Mesendoderm (in vitro differentiated cells): ENCODE measurements at places on chromosomes 4 and X.

GRCh38 chrX:20418379-20419150 lies 151.9 kb upstream of the RPS6KA3 start:
- DNase-seq, result no peak
- no peak overlapping the region for H3K27ac ChIP-seq

- no peak overlapping the region for H3K27ac ChIP-seq
- no peaks in the 10 kb centered on the region for H3K4me1 ChIP-seq
- no peaks in the 10 kb centered on the region for H3K36me3 ChIP-seq
- H3K4me3 ChIP-seq, result no peak overlapping the region
- no peak for DNase-seq
Measured at GRCh38 chrX:9196961-9197640, 163.2 kb upstream of the FAM9B start.

DNA sequence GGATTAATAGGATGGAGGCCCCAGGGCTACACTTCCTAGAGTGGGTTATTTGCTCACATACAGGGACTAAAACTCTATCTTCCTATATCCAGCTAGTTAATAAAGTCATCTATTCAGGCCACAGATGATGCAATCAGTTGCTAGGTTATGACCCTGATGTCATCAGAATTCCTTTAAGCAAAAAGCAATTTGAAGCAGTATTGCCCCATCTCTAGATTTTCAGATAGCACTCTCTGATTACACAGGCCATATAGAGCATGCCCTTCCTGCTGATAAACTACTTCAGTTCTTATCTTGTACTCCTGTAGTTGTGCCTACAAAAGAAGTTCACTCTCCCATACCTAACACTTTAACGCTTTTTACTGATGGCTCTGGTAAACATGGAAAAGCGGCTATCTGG lies 84.8 kb downstream of the TMEM144 start:
- no peaks in the 10 kb centered on the region for H3K36me3 ChIP-seq
- no peak for DNase-seq
- H3K4me3 ChIP-seq, result no peak overlapping the region
- H3K27me3 ChIP-seq, result no peaks in the 10 kb centered on the region

- no peaks in the 10 kb centered on the region for H3K4me1 ChIP-seq
- no peak overlapping the region for H3K27ac ChIP-seq
- no peak for DNase-seq
- no peaks in the 10 kb centered on the region for H3K27me3 ChIP-seq
Measured at GRCh38 chr4:117326091-117326490, 240.7 kb upstream of the TRAM1L1 start.

DNA sequence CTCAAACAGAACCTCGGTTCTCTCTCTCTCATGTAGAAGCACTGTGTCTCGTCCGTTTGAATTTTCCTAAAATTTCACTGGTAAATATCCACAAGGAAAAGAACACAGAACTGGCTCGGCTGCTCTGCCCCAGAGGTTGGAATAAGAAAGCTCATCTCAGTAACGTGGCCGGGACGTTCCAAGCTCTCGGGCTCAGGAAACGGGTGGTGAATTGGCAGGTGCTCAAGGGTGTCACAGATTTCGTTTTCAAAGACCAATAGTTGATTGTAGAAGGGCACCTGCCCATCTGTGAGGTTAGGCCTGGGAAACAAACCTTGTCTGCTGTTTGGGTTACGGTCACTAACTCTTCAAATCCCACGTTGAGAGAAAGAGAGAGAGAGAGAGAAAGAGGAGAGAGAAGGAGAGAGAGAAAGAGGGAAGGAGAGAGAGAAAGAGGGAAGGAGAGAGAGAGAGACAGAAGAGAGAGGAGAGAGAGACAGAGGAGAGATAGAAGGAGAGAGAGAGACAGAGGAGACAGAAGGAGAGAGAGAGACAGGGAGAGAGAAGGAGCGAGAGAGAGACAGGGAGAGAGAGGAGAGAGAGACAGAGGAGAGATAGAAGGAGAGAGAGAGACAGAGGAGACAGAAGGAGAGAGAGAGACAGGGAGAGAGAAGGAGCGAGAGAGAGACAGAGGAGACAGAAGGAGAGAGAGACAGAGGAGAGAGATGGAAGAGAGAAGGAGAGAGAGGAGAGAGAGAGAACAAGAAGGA lies 106.6 kb downstream of the CRLF2 start:
- no peaks in the 10 kb centered on the region for H3K4me1 ChIP-seq
- no peak for DNase-seq
- H3K36me3 ChIP-seq, result no peaks in the 10 kb centered on the region
- H3K4me3 ChIP-seq, result no peak overlapping the region
- no peak overlapping the region for H3K27ac ChIP-seq

- no peaks in the 10 kb centered on the region for H3K36me3 ChIP-seq
- DNase-seq, result no peak
- H3K4me1 ChIP-seq, result peaks cover 8% of the 10 kb centered on the region
- no peaks in the 10 kb centered on the region for H3K27me3 ChIP-seq
- H3K27ac ChIP-seq, result no peak overlapping the region
Measured at GRCh38 chr4:4663028-4663427, 121.2 kb upstream of the STX18 start.

- no peaks in the 10 kb centered on the region for H3K27me3 ChIP-seq
- DNase-seq, result peak; percentile 91
- no peak within 1 kb of the TSS for H3K4me3 ChIP-seq
- no peaks in the 10 kb centered on the region for H3K36me3 ChIP-seq
- H3K4me1 ChIP-seq, result no peaks in the 10 kb centered on the region
- no peak within 1 kb of the TSS for H3K27ac ChIP-seq
Measured at GRCh38 chr4:87975466-87975865, at the start of gene SPP1. Gene SPP1 (plus strand): TSS chr4:87975714. CDS start chr4:87976896, 1,182 bp downstream.

- H3K27me3 ChIP-seq, result no peaks in the 10 kb centered on the region
- no peak overlapping the region for H3K27ac ChIP-seq
Measured at GRCh38 chr4:139799615-139800014, 134.0 kb downstream of the MGST2 start.

DNA sequence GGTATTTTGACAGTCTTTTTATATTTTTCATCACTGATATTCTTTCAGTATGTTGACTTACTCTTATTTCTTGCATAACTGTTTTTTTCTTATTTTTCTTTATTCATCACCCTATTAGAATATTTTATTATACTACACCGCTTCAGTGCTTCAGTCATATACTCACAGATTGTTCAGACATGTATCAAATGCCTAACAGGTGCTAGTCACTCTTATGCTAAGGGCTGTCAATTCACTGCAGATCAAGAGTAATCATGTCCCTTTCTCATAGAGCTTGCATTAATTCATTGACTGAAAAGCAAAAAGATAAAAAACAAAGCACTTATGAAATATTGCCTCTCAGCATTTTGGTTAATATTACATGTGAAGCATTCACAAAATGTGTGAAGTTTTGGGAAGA lies 1435.6 kb downstream of the STIM2 start:
- no peaks in the 10 kb centered on the region for H3K36me3 ChIP-seq
- no peak overlapping the region for H3K4me3 ChIP-seq
- H3K4me1 ChIP-seq, result no peaks in the 10 kb centered on the region
- DNase-seq, result no peak

GRCh38 chr4:112523764-112524505 lies 8.0 kb upstream of the NEUROG2 start:
- no peaks in the 10 kb centered on the region for H3K36me3 ChIP-seq
- no peak overlapping the region for H3K27ac ChIP-seq
- no peak overlapping the region for H3K4me3 ChIP-seq
- H3K4me1 ChIP-seq, result no peaks in the 10 kb centered on the region
- peak; percentile 92 for DNase-seq

DNA sequence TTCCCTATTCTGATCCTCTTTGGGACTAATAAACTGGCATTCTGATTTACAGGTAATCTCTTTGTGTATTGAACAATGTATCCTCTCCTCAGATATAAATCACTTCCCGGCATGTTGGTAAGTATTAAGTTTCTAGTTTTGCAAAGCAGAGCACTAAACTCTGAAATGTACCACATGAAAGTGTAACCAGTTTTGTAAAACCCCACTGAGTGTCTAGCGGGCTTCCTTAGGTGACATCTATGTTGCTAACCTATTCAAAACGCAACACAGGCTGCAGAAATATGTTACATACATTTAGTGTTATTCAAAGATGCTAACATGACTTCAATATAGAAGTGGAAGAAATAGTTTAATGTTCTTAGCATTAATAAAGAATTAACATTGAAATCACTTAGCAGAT lies 25.2 kb downstream of the DNAJB14 start:
- H3K4me3 ChIP-seq, result no peak overlapping the region
- no peaks in the 10 kb centered on the region for H3K4me1 ChIP-seq
- no peak overlapping the region for H3K27ac ChIP-seq
- no peak for DNase-seq
- no peaks in the 10 kb centered on the region for H3K36me3 ChIP-seq

DNA sequence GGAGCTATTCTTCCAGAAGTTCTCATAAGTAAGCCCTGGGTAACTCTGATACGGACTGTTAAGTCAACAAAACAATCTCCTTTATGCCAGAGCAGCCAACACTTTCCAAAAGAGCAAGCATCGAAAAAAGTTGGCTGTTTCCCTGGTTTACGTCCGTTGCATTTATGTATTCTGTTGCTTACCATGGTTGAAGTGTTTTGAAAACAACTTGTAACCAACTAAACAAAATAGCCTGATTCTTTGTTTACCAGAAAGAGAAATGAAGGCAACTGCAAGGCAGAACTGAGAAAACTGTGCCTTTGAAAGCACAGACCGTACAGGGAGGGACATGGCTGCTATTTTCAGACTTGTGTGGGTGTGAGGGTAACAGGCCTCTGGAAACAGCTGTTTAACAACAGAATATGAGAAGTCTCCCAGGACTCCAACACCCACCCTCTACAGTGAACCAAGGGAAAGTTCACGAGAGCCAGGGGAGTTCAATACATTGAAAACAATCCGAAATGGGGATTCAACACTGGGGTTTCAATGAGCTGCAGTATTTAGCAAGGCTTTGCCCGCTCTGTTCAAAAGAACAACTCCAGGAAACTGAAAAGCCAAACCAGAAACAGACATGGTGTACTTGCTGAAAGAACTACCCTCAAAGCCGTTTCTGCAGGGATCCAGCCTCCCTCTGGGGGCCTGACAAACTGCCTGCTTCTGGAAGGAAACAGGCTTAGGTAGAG lies 95.8 kb upstream of the EGFL6 start:
- H3K27ac ChIP-seq, result no peak overlapping the region
- DNase-seq, result no peak
- no peaks in the 10 kb centered on the region for H3K4me1 ChIP-seq

DNA sequence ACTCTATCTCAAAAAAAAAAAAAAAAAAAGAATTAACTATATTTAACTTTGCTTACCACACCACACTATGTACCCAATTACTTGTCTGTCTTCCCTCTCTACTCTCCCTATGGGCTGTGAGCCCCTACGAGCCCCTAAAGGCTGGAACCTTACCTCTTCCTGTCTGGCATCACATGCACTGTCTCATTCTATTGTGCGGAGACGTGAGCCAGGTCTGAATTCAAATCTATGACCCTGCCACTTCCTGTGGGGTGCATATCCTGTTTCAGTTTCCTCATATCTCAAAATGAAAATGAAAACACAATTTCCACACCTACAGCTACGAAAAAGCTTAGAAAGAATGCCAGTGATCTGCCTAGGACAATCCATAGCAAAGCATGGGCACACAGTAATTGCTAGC lies 42.9 kb upstream of the HS3ST1 start:
- no peaks in the 10 kb centered on the region for H3K36me3 ChIP-seq
- H3K4me1 ChIP-seq, result peaks cover 1% of the 10 kb centered on the region
- no peaks in the 10 kb centered on the region for H3K27me3 ChIP-seq
- no peak overlapping the region for H3K4me3 ChIP-seq

DNA sequence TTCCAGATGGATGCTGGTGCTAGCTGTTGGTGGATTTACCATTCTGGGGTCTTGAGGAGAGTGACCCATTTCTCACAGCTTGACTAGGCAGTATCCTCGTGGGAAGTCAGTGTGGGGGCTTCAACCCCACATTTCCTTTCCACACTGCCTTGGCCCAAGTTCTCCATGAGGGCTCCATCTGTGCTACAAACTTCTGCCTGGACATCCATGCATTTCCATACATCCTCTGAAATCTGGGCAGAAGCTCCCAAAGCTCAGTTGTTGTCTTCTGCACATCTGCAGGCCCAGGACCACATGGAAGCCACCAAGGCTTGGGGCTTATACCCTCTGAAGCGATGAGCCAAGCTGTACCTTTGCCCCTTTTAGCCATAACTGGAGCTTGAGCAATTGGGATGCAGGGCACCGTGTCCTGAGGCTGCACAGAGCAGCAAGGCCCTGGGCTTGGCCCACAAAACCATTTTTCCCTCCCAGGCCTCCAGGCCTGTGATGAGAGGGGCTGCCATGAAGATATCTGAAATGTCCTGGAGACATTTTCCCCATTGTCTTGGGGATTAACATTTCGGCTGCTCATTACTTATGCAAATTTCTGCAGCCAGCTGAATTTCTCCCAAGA lies 248.7 kb upstream of the ANKRD50 start:
- no peaks in the 10 kb centered on the region for H3K36me3 ChIP-seq
- DNase-seq, result no peak
- no peak overlapping the region for H3K27ac ChIP-seq
- no peaks in the 10 kb centered on the region for H3K4me1 ChIP-seq
- H3K4me3 ChIP-seq, result peak overlapping the region; percentile 8

DNA sequence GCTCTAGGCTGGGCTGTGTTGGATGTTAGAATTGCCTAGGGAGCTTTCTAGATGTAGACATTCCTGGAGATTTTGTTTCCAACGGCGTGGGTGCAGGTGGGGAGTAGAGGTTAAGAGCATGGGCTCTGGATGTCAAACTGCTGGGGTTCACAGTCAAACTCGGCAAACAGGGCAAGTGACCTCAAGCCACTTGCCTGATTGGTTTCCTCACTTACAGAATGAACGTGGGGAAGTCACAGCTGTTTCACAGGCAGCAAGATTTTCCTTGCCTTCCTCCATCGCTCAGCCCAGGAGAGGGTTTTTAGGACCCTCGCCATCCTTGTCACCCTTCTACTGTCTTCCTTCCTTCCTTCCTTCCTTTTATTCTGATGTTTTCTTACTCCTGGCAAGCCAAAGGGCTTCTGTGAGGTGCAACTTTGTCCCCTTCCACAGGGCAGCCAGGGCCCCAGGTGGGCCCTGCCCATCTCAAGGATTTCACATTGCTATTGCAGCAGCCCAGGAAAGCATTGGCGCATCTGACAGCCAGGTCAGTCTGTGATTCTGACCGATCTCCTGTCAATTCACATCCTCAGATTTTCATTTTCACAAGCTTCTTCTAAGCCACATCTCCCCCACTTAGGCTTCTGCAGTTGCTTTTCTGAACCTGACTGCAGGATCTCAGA lies 7.0 kb downstream of the RTL5 start:
- no peak overlapping the region for H3K4me3 ChIP-seq
- H3K27ac ChIP-seq, result no peak overlapping the region
- H3K27me3 ChIP-seq, result no peaks in the 10 kb centered on the region
- peak; percentile 33 for DNase-seq
- H3K4me1 ChIP-seq, result peaks cover 7% of the 10 kb centered on the region
